Left ventricle myocardium inferior (tissue), 1 donor: ENCODE measurements at places on chromosomes 4 and X.

- no peak for DNase-seq
Observed at GRCh38 chr4:45831692-45832091, 292.2 kb downstream of the GABRG1 start.

GRCh38 chr4:85543832-85544231 lies 68.9 kb downstream of the ARHGAP24 start:
- no peak for DNase-seq

GRCh38 chr4:155688860-155689259 lies 22.2 kb downstream of the GUCY1A1 start:
- no peak for DNase-seq

- DNase-seq: no peak
Observed at GRCh38 chr4:140257461-140258305, 103.7 kb upstream of the MAML3 start.

GRCh38 chr4:57151481-57151880 lies 41.3 kb upstream of the IGFBP7 start:
- no peak for DNase-seq

DNA sequence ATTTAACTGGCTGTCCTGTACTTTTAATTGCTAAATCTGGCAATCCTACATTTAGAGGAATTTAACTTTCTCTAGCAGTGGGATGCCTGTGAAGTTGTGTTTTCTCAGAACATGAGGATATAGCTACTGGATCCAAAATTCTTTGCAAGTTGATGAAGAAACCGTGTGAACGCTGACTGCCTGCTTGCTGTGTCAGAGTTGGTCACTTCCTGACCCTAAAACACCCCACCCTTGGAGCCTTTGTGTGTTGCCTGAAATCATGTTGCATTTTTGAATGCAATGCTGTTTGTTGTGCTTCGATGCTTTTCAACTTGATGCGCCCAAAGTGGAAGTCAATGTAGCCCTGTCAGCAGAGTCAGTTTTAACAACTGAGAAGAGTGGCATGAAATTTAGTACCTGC lies 211.2 kb downstream of the ANK2 start:
- DNase-seq: no peak

DNA sequence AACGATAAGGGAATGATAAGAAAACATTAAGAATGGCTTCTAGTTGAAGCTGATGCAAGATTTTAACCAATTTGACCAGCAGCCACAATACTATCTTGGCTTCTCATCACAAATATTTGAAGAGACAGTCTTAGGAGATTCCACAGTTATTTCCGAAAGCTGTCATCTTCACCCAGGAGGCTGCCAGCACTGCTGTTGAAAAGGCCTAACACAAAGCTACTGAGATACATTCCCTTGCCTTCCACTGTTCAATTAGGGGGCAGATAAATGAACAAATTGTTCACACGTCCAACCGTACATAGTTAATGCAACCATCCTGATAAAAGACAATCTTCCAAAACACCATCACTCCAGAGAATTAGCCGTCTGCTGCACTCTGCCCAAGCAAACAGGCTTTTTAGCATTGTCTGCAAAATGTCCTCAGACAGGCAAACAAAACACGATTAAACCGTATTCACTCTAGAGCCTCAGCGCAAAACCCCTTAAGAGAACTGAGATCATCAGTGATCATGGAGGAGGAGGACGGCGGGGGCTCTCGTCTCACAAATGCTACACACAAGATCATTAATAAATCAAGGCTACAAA lies 189.8 kb upstream of the PSAPL1 start:
- no peak for DNase-seq

DNA sequence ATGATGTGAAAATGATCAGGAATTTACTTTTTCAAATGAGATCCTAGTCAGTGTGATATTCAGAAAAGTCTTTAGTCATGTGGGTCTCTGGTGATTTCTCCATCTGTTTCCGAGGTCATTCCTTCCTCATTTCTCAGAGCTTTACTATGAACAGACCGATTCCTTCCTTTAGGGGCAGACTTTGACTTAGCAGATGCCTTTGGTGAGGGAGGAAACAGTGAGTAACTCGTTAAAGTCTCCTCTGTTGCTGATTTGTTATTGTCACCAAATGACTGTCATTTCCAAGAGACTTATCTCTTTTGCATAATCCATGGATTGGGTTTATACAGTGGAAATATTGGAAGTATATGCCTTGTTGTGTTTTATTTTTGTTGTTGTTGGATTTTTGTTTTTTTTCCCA lies 76.2 kb upstream of the CD99 start:
- no peak for DNase-seq

- no peak for DNase-seq
Observed at GRCh38 chr4:147814376-147814775, 82.5 kb downstream of the ARHGAP10 start.

DNA sequence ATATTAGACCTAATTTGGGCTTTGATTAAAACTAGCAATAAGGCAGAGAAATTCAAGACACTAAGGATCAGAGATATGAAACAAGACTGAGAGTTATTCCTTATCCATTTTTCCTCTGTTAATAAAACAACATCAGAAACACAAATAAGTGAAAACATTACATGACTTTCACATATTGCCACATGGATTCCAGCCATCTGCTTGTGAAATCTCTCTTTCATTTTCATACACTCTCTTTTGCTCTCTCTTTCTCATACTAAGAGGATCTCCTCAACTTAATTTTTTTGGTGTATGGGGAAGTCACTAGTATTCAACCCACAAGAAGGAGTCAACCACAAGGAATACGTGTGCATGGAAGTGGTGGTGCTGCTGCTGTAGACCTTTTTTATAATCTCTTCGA lies 183.0 kb downstream of the LDB2 start:
- no peak for DNase-seq

DNA sequence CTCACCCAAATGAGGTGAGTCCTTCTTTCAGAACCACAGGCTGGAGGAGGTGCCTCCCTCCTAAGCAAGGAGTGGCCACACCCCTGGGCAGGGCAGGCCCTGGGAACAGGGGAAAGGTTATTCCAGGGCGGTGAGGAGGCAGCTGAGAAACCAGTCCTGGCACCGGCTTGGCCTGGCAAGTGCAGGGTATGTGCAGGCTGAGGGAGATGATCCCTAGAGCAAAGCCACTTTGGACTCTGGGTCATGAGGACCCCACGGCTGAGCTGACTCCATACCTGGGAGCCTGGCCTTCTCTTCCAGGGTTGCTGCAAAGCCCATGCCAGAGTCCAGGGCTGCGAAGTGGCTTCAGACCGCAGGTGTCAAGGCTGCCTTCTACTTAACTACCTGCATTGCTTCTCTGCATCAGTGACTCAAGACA lies 49.5 kb upstream of the HELT start:
- peak; percentile 55 for DNase-seq

DNA sequence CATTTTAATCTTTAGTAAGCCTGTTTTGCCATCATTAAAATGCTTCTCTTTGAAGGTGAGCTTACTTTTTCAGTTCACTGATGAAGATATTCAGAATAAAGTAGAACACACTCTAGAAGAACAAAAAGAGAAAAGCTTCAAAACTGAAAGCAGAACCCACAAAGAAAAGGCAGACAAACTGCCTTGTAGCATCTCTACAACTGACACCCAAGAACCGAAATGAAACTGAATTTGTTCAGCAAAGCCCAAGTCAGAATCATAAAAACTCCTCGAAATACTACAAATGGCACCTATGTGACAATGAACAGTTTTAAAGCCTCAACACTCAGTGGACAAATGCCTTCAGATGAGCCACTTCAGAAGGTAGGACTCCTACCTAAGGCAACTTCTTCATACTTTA lies 83.6 kb downstream of the MAML3 start:
- no peak for DNase-seq

- no peak for DNase-seq
Observed at GRCh38 chr4:40978548-40978947, 228.8 kb downstream of the NSUN7 start.

- DNase-seq: no peak
Observed at GRCh38 chr4:105496899-105497298, 23.0 kb upstream of the PPA2 start.
